Activated effector memory CD4-positive, alpha-beta T cell treated with anti-CD3 and anti-CD28 coated beads, Interleukin-2, amount 50 U/mL, for 16 hours (primary cell): ENCODE measurements at places on chromosomes 2 and 18.

GRCh38 chr2:71930049-71930681 is 217.5 kb downstream of the CYP26B1 start:
- no peak for DNase-seq

GRCh38 chr2:55954306-55955035 is 30.9 kb upstream of the EFEMP1 start:
- DNase-seq = no peak

DNA sequence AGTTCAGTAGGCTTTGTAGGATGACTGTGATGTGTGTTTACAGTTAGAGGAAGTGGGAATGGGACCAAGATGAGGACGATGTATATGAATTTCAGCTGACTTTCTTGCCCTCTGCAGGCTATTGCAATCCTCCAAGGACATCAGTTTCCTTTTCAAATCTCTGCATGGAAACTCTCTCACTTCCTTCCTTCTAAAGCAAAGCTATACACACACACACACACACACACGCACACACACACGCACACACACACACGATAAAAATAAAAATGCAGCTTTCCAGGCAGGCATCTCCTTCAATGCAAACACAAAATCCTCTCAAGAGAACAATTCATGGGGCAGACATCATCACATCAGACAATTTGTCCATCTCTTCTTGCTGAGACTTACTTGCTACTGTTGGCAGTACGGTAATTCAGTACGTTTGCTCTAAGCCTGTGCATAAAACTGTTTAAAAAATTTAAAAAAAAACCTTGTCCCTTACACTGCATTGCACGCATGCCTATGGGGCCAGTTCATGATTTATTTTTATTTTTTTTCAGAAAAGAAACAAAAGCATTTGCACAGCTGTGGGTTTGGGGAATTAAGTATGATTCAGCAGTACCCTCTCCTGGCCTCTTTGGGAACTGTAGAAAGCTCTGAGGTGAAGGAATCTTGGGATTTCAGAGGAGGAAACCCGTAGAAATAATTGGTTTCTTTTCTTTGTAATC is 27.1 kb upstream of the ICOS start:
- DNase-seq = no peak

DNA sequence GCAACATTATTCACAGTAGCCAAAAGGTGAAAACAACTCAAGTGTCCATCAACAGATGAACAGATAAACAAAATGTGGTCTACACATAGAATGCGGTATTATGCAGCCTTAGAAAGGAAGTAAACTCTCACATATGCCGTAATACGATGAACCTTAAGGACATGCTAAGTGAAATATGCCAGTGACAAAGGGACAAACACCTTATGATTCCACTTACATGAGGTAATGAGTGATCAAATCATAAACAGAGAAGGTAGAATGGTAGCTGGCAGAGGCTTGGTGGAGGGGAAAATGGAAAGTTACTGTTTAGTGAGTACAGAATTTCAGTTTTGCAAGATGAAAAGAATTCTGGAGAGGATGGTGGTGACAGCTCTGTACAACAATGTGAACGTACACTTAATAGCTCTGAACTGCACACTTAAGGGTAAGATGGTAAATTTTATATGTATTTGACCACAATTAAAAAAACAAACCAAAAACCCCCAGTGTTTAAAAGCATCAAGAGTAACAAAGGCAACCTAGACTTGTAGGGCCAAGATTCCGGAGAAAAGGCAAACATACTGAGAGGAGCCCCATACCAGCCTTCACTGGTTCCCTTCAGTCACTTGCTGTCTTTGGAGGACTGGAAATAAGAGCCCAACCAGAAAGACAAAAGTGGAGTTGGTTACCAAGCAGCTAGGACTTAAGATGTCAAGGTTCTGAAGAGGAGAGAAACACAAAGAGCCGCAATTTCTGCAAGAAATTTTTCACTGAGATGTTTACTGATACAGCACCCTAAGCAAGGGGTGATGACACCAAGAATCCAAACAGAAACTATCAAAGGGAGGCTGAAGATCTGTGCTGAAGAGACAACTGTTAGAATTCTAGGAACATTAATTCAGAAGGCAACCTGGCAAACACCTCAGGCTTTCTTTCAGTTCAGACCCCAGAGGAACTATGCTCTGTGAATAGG is 61.3 kb downstream of the CUL3 start:
- DNase-seq = no peak

- DNase-seq = no peak
These were observed 29.9 kb downstream of the CYP26B1 start for GRCh38 chr2:72117718-72118117.

- no peak for DNase-seq
These were observed 390.1 kb downstream of the RND3 start for GRCh38 chr2:150097402-150097801.

- DNase-seq = no peak
These were observed 225.3 kb upstream of the VWC2L start for GRCh38 chr2:214185546-214185945.

DNA sequence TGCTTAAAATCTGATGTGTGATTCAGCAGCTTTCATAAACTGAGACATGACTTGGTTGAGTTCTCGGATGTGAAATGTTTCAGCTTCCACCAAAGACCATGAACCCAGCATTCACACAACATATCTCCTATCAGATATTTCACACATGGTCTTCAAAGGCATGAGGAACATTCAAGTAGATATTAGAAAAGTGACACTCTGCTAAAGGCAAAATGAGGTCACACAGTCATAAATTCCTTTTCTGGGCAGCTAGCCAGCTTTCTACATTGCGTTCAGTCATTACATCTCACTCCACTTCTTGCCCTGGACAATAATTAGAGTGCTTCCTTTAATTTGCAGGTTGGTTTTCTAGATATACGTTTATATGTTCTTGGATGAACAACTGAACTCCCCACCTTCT is 96.7 kb downstream of the GAREM1 start:
- DNase-seq = no peak

- DNase-seq = no peak
These were observed 80.3 kb downstream of the SPP2 start for GRCh38 chr2:234130777-234131181.

DNA sequence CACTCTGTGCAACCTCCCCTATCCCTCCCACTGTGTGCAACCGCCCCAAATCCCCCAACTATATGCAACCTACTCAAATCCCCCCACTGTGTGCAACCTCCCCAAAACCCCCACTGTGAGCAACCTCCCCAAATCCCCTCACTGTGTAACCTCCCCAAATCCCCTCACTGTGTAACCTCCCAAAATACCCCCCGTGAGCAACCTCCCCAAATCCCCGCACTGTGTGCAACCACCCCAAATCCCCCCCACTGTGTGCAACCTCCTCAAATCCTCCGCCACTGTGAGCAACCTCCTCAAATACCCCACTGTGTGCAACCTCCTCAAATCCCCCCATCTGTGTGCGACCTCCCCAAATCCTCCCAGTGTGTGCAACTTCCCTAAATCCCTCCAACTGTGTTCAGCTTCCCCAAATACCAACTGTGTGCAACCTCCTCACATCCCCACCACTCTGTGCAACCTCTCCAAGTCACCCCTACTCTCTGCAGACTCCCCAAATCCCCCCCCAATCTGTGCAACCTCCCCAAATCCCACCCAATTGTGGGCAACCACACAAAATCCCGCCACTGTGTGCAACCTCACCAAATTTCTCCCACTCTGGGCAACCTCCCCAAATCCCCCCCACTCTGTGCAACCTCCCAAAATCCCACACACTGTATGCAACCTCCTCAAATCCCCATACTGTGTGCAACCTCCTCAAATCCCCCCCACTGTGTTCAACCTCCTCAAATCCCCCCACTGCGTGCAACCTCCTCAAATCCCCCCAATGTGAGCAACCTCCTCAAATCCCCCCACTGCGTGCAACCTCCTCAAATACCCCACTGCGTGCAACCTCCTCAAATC is 114.1 kb downstream of the TPO start:
- DNase-seq = no peak

DNA sequence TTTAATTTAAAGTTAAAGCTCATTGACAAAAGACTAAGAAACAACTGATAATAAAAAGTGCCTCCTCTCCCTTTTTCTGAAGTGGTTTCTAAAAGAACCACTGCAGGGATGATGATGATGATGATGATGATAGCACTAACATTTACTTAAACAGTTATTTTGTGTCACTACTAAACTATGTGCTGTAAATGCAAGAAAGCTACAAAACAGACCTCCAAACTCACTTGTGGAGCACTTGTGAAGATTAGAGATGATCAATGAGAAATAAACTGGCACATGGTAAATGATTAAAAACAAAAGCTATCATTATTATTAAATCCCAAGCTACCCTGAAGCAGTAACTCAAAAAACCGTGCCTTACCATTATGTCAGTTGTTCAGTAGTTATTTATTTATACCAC is 88.7 kb downstream of the SLC8A1 start:
- no peak for DNase-seq

GRCh38 chr18:28132084-28132483 is 44.8 kb downstream of the CDH2 start:
- DNase-seq = no peak

GRCh38 chr2:60885683-60886082 is 4.3 kb downstream of the REL start:
- no peak for DNase-seq

- DNase-seq = no peak
These were observed 332.8 kb upstream of the SOX11 start for GRCh38 chr2:5359397-5359796.

DNA sequence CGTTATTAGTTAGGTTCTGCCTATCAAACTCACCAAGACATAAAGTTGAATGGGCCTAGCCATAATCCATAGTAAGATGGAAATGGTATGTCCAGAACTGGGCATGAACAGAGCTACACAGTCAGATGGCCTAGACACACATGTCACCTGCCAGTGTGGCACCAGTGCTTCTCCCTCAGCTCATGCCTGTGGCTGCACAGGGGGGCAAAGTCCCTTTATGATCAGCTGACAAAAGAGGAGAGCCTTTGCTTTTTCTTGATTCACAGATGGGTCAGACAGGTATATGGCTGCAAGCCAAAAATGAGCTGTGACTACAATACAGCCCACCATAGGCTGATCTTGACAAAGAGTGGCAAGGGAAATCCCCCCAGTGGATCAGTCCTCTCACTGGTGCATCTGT is 28.3 kb upstream of the STARD7 start:
- DNase-seq = no peak
